ENCODE measurements at places on chromosomes 4 and X.

GRCh38 chr4:119671205-119671604 is 42.6 kb upstream of the PDE5A start:
- DNase-seq = no peak

GRCh38 chrX:13837290-13837745 is 20.4 kb upstream of the GPM6B start:
- DNase-seq = no peak

DNA sequence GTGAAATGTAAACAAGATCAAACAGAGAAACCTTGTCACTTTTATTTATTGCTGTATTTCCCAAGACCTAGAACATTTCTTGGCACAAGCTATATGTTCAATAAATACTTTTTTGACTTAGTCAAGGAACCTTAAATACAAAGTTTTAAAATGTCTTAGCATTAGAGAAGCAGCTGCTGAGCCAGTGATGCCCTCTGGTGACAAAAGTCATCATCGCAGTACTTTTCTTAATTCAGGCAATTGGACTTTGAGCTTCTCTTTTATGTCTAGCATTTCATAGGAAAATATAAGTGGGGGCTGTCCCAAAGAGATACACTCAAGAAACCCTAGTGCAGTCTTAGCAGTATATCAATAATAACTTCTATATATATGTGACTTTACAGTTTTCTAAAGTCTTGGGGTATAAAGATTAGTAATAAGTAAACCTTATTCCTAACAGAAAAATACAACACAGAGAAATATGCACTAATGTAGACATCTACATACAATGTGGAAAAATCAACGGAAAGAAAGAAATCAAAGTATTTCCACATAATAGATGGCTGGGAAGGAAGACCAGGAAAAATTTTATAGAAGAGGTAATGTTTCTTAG is 118.4 kb downstream of the DTHD1 start:
- DNase-seq = no peak

GRCh38 chrX:18702362-18703195 is 4.9 kb upstream of the PPEF1 start:
- no peak for DNase-seq

DNA sequence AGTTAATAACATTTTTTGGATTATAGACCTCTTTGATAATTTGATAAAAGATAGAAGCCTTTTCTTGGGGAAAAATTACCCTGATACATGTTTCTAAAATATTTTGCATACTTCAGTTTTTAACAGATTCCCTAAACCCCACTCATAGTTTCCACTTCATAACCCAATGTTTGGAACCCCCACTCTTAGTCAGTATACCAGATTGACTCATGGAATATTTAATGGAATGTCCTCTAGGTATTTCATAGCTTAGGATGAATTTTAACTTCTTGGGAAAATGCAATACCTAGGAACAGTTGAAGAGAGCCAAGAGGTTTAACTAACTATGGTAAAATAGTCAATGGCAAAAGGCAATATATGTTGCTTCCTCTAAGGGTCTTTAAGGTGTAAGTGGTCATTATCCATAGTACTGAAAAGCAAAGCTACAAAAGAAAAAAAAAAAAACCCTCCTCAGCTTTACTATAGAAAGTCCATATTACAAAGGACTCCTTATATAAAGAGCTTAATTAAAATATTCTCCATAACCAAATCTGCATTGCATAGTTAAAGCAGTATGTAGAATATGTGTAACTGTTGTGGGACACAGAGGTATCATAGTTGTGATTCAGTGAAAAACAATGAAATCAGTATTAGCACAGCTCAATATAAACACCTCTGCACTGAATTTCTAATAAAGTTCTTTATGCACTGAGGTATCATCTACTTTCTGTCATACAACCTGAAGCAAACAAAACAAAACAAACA is 159.9 kb downstream of the PCDH7 start:
- DNase-seq = no peak

GRCh38 chr4:103853146-103853545 is 133.4 kb upstream of the TACR3 start:
- DNase-seq = no peak
